ENCODE measurements at places on chromosomes 6 and 20.

- no peak for DNase-seq
Measured at GRCh38 chr6:156832231-156832647, 55.1 kb downstream of the ARID1B start.

- no peak for DNase-seq
Measured at GRCh38 chr20:61974357-61974665, 91.4 kb downstream of the TAF4 start.

DNA sequence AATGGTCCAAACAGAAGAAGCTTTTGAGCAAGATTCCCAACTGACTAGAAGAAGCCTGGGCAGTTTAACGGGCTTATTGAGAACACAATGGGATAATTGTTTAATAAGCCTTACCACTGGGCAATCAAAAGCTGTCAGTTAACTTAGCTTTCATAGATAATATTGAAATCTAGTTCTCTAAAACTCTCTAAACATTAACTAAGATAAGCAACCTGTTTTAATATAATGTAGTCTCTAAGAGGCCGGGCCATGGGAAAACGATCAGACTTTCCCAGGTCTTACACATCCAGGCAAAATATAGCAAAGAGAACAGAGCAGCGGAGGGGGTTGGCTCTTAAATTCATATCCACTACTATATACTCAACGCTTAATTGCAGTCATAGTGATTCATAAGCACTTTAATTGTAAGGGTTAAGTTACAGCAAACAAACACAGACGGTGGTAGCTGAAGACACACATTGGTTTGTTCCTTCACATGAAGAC lies 128.0 kb upstream of the FAM83B start:
- DNase-seq: no peak

DNA sequence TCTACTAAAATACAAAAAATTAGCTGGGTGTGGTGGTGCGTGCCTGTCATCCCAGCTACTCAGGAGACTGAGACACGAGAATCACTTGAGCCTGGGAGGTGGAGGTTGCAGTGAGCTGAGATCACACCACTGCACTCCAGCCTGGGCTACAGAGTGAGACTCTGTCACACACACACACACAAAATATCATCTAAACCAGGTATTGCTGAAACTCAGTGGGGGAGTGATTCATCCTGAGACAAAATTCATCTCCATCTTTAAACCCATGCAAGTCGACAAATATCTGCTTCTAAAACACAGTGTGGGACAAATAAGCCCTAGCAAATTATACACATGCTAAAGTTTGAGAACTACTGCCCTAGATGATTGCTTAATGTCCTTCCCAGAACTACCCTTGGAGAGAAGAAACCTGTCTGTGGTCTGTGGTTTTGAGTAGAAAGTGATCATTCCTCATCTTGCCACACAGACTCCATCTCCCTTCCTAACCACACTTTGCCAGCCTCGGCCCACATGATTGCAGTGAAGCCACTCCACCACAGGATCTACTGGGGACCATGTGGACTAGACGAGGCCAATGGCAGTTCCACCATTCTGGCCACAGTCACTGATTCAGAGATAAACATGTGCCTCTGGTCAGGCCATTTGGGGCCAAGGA lies 130.3 kb downstream of the OPRM1 start:
- DNase-seq: no peak

DNA sequence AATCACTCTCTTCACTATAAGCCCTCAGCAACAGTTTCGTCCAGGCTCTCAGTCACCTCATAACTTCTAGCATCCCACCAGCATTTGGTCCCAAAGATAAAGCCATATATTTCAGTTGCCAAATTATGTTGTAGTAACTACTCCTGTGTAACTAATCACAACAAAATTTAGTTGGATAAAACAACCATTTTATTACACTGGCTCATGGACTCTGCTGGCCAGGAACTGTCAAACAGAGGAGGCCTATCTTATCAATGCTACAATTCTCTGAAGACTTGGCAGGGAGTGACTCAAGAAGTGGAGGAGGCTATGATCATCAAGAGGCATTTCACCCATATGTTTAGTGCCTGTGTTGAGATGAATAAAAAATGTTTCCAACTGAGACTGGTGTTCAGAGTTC lies 1082.3 kb upstream of the GJE1 start:
- DNase-seq: no peak

- no peak for DNase-seq
Measured at GRCh38 chr20:10105046-10105445, 70.3 kb downstream of the ANKEF1 start.

DNA sequence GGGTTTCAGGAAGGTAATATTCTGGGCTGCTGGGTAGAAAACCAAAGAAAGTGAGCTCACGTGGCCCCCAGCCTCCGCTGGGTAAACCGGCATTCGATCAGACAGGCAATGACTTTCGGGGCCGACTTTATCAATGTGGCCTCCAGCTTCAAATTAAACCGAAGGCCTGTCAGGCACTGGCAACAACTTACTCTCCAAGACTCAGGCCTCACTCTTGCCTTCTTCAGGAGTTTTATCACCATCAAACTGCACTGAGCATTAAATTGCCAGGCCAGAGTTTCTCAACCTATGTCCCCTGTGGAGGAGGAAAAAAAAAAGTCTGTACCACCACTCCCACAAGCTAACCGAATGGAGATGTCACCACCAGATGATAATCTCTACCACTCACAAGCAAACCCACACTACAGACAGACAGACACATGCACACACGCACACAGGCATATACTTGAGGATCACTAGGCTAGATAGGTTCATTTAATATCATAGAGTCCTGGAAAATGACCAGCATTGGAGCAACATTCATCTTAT lies 1.1 kb upstream of the MBOAT1 start:
- DNase-seq: no peak

DNA sequence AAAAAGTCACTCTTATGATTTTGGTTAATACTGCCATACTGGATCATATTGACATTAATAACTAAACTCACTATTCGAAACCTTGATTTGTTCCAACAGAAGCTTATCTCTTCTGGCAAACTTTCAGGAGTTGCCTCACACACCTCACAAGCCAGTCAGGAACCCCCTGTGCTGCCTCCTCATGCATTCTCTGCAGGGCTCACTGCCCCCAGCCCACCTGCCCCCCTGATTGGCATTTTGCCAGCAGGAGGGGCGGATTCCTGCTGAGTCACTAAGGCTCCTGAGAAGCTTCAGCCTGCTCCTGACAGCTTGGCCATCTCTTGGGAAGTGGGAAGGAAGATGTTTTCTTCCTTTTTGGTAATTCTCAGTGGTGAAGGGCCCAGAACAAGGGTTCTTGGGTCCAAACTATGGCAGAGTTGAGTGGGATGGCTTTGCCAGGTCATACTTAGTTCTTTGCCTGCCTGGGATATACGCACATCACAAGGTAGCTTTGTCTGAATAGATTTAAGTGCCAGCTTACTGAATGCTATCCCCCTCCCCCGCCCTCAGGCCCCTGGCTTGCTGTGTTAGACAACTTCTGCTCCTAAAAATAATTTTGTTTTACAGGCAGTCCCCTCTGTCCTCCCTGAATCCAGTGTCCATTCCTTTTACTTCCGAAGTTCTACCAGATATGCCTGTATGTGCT lies 31.4 kb downstream of the SLC35F1 start:
- DNase-seq: no peak

GRCh38 chr6:110221738-110222137 lies 41.5 kb downstream of the CDC40 start:
- DNase-seq: no peak

GRCh38 chr6:95959261-95959660 lies 56.5 kb upstream of the FUT9 start:
- DNase-seq: no peak

- DNase-seq: no peak
Measured at GRCh38 chr20:34744847-34745246, 40.7 kb downstream of the TP53INP2 start.

DNA sequence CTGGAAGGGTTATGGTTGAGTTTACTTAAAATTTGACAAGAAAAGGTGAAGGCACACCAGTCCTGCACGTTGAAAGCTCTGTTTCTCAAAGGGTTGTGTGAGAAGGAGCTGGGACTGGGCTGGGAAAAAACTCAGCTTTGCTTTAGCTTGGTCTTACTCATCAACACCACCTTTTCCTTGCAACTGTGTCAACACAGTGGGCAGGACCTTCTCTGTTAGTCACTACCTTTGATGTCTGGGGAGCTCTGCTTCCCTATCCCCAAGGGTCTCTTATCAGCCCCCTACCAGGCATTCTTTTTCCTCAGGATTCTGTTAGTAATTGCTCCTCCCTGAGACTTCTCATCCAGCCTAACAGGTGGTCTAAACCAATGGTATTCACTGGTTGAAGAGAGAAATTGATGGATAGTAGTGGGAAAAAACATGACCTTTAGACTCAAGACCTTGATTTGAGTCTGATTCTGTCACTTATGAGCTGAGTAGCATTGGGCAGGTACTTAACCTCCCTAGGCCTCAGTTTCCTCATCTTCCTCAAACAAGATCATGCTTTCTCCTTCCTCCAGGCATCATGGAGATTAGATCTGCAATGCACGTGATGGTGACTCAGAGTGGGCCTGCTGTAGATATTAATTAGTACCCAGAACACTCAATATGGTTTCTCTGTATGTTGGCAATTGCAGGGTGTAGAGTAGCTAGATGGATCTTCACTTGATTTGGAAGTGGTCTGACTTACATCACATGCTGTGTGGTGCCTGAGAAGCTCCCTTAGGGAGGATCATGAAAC lies 17.2 kb upstream of the FOXA2 start:
- no peak for DNase-seq

Measured in mucosa of descending colon (tissue), 3 donors.